ENCODE measurements at places on chromosomes 1 and 21. TPM values are rescaled to one million over a fixed set of nuclear protein-coding genes. Genes with fewer than 3 reads are reported as not detected.
A peak's percentile ranks its signal among the peaks of the same experiment; 100 is the strongest.

- no peaks in the 10 kb centered on the region for H3K27me3 ChIP-seq
- no peak for DNase-seq
- H3K4me1 ChIP-seq = peaks cover 10% of the 10 kb centered on the region
- no peak overlapping the region for H3K4me3 ChIP-seq
Measured at GRCh38 chr1:156612666-156613065, 6.5 kb upstream of the HAPLN2 start.

- no peaks in the 10 kb centered on the region for H3K4me1 ChIP-seq
- DNase-seq = no peak
- no peaks in the 10 kb centered on the region for H3K36me3 ChIP-seq
- H3K27ac ChIP-seq = no peak overlapping the region
- H3K4me3 ChIP-seq = no peak overlapping the region
Measured at GRCh38 chr1:66237042-66237441, 296.9 kb upstream of the SGIP1 start.

DNA sequence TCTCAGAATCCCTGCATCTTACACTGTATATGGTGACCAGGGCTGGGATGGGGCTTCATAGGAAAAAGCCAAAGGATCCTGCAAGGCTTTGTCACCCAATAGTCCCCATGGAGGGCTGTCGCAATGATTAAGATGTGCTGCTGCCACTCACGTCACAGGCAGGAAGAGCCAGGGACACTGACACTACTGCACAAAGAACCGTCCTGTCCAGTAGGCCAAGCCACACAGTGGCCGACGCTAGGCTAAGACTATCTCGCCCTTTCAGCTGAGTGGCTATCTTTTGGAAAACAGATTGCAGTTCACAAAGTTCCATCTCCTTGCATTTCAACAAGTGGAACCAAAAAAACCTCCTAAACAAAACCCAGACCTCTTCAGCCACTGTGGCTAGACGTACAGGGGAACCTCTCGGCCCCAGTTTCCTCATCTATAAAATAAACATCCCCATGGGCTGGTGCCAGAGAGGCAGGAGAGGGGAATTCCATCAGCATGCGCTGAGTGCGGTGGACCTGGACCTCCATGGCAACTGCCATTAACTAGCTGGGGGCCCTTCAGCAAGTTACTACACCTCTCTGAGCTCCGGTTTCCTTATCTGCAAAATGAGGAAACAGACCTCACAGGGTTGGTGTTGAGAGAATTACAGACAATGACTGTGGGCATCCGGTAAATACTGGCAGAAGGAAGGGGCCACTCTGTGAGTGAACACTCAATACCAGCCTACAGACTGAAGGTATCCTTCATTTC lies 8.7 kb downstream of the CAPZB start:
- H3K27ac ChIP-seq = peak overlapping the region; percentile 74
- no peaks in the 10 kb centered on the region for H3K27me3 ChIP-seq
- H3K4me1 ChIP-seq = peaks cover 96% of the 10 kb centered on the region
- peak; percentile 67 for DNase-seq

- H3K4me3 ChIP-seq = no peak overlapping the region
- H3K27ac ChIP-seq = no peak overlapping the region
- no peaks in the 10 kb centered on the region for H3K4me1 ChIP-seq
- H3K36me3 ChIP-seq = no peaks in the 10 kb centered on the region
Measured at GRCh38 chr1:192998536-192998935, 60.6 kb downstream of the UCHL5 start.

DNA sequence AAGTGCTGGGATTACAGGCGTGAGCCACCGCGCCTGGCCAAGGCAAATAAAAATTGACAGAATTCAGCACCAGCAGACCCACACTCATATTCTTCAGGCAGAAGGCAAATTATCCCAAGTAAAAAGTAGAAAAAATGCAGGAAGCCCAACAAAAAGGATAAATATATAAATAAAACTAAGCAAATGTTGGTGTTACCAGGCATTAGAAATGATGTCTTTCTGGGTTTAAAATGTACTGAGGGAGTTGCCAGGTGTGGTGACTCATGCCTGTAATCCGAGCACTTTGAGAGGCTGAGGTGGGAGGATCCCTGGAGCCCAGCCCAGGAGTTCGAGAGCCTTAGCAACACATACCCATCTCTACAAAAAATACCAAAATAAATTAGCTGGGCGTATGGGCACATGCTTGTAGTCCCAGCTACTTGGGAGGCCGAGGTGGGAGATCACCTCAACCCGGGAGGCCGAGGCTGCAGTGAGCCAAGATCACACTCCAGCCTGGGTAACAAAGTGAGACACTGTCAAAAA lies 6.3 kb downstream of the INTS11 start:
- peaks cover 7% of the 10 kb centered on the region for H3K36me3 ChIP-seq
- no peak overlapping the region for H3K27ac ChIP-seq
- H3K27me3 ChIP-seq = no peaks in the 10 kb centered on the region

- H3K27ac ChIP-seq = no peak overlapping the region
- H3K36me3 ChIP-seq = peaks cover 3% of the 10 kb centered on the region
- no peak for DNase-seq
- no peaks in the 10 kb centered on the region for H3K27me3 ChIP-seq
- peaks cover 71% of the 10 kb centered on the region for H3K4me1 ChIP-seq
Measured at GRCh38 chr1:160836981-160837557, 25.6 kb downstream of the CD244 start.

DNA sequence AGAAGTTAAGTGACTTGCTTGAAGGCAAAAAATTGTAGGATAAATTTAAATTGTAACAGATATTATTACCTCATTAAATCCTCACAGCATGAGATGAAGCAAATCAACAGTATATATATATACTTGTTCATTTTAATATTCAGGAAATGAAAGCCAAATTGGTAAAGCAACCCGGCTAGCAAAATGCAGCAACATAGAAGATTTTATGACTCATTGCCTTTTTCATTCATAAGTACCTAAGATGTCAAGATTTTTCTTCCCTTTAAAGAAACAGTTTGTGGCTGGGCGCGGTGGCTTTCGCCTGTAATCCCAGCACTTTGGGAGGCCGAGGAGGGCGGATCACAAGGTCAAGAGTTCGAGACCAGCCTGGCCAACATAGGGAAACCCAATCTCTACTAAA lies 190.5 kb upstream of the NRIP1 start:
- no peak overlapping the region for H3K4me3 ChIP-seq
- H3K27me3 ChIP-seq = no peaks in the 10 kb centered on the region
- no peaks in the 10 kb centered on the region for H3K36me3 ChIP-seq
- no peak overlapping the region for H3K27ac ChIP-seq
- DNase-seq = no peak

- no peaks in the 10 kb centered on the region for H3K36me3 ChIP-seq
- no peak for DNase-seq
- H3K4me3 ChIP-seq = no peak overlapping the region
- H3K27me3 ChIP-seq = no peaks in the 10 kb centered on the region
Measured at GRCh38 chr1:240466509-240466908, 145.4 kb downstream of the GREM2 start.

DNA sequence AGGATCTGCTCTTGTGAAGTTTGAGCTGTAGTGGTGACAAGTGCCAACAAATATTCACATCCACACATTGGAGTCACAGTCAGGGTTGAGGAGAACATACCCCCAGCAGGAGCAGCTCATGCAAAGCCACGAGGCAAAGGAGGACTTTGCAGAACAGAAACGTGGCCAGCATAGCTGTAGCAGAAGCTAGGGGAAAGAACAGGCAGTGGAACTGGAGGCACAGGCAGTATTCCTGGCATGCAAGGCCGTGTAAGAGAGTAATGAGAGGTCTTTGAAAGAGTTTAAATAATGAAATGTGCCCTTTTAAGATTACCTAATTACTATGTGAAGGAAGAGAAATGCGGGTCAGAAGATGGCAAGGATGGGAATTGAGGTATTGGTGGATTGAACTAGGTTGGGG lies 40.9 kb upstream of the IKBKE start:
- H3K27me3 ChIP-seq = no peaks in the 10 kb centered on the region
- DNase-seq = no peak
- H3K27ac ChIP-seq = no peak overlapping the region
- H3K4me3 ChIP-seq = no peak overlapping the region

DNA sequence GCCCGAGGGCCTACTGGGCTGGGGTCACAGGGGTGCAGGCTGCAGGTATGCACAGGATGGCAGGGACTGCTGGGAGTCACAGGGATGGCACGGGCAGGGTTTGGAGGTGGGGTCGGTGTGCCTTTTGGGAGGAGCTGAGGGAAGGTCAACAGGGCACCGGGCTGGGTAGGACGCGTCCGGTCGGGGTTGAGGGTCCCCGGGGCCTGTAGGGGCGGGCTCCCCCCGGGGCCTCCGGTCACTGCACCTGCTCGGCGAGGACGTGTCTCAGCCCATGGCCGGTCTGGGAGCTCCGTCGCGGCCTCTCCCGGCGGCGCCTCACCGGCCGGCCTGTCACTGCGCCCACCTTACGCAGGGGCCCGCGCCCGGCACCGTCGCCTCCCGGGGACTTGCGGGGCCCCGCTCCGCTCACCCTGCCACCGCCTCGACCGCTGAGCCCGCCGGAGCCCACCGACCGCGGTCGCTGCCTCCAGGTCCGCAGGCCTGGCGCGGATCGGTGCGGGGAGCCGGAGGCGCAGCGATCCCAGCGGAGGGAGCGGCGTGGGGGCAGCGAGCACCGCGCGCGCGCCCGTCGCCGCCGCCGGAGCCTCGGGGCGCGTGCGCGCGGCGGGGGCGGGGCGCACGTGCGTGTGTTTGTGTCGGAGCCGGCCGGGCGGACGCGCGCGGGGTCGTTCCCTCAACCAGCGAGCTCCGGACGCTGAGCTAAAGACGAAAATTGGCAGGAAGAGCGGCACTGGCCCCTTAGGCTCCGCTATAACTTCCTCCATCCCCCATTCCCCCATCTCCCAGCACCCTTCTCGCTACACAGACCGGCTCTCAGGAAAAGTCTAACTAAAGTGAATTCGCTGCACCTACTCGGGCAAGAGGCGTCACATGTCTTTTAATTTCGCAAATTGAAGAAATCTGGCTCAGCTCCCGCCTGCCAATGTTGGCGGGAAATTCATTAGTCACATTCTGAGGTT lies at the start of gene AMIGO1:
TSS of gene AMIGO1 (minus strand) at position 552 of the 959 bp plus-strand sequence. CDS start 815 bp downstream, outside the sequence.
- H3K36me3 ChIP-seq = no peaks in the 10 kb centered on the region
- no peaks in the 10 kb centered on the region for H3K27me3 ChIP-seq
- no peak within 1 kb of the TSS for H3K27ac ChIP-seq
- H3K4me1 ChIP-seq = peaks cover 56% of the 10 kb centered on the region
- peak; percentile 47 for DNase-seq

GRCh38 chr1:80448081-80448480 lies 1352.7 kb upstream of the ADGRL2 start:
- H3K4me3 ChIP-seq = no peak overlapping the region
- no peaks in the 10 kb centered on the region for H3K4me1 ChIP-seq
- no peak overlapping the region for H3K27ac ChIP-seq
- no peak for DNase-seq

DNA sequence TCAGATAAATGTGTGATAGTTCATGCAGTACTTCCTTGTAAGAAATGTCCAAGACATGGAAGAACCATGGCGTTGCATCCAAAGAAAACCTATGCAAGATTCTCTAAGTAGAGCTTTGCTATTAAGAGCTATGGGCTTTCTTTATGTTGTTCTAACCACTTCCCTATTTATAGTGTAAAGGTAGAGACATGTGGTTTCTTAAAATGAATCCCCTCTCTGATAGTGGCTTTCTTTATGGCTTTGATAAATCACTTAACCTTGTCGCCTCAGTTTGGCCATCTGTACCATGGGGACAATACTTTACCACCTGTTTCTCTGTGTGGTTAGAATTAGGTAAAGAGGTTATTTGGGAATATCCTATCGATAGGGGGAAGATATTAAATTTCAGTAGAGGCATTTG lies 305.5 kb downstream of the NFIA start:
- H3K27ac ChIP-seq = no peak overlapping the region
- no peaks in the 10 kb centered on the region for H3K4me1 ChIP-seq
- no peak overlapping the region for H3K4me3 ChIP-seq
- H3K27me3 ChIP-seq = no peaks in the 10 kb centered on the region
- no peaks in the 10 kb centered on the region for H3K36me3 ChIP-seq

- H3K27me3 ChIP-seq = peaks cover 22% of the 10 kb centered on the region
- H3K36me3 ChIP-seq = no peaks in the 10 kb centered on the region
- no peak for DNase-seq
Measured at GRCh38 chr1:31241321-31241720, 1.6 kb upstream of the NKAIN1 start.

DNA sequence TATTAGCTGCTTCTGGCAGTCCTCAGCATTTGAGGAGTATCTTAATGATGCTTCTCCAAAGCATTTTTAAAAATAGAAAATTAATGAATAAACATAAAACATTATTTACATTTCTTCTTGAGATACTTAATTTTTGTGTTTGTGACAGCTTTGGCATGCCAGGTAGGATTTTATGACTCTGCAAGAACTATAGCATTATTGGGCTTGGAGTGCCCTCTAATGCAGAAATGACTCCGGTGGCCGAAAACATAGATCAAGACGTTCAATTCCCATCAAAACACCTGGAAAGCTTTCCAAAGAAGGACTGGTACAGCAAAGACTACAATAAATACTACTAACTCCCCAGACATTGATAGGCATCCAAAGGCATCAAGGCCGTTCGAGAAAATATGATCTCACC lies 366.4 kb upstream of the CXADR start:
- H3K27ac ChIP-seq = no peak overlapping the region
- H3K36me3 ChIP-seq = no peaks in the 10 kb centered on the region
- no peak overlapping the region for H3K4me3 ChIP-seq
- DNase-seq = no peak

- peaks cover 30% of the 10 kb centered on the region for H3K36me3 ChIP-seq
- no peak for DNase-seq
- H3K4me1 ChIP-seq = no peaks in the 10 kb centered on the region
Measured at GRCh38 chr1:225979421-225979820, 19.7 kb downstream of the SDE2 start.

DNA sequence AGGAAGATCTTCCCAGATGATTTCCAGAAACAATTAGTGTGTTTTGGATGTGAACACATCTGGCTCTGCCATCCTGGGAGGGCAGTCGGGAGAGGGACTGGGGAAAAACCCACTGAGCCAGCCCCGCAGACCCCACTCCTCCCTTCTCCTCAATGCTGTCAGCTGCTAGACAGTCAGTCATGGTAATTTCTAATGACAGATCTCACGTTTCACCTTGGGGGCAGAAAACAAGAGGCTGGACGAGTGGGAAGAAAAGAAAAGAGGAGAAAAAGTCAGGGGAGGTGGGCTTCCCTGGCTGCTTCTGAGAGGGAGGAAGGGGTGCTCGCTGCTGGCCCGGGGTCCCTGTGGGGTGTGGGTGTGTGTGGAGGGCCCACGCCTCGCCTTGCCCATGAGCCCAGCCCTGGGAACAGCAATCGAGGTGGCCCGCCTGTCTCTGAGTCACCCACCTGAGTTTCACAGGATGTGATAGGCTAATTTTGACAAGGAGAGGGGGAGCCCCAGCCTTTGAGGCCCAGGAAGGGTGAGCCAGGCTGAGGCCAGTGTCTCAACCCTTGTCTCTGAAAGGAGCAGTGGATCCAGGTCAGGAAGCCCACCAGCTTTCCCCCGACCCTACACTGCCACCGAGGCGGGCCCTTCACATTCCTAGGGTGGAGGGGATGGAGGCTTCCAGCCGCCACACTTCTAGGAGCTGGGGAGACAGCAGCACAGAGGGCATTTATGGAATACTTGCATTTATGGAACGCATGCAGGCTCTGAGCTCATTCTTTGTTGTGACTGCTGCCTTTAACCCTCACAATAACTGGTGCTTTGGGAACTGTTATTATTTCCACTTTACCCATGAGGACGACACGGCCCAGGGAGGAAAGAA lies 49.1 kb upstream of the IFNLR1 start:
- H3K36me3 ChIP-seq = no peaks in the 10 kb centered on the region
- no peak for DNase-seq
- H3K27me3 ChIP-seq = no peaks in the 10 kb centered on the region
- no peaks in the 10 kb centered on the region for H3K4me1 ChIP-seq
- H3K27ac ChIP-seq = no peak overlapping the region

Gene SYT11
- total RNA-seq = 22.7 TPM

Gene HSD3B2
- not detected for total RNA-seq

Gene LY9
- total RNA-seq = 16.4 TPM

Gene ACKR1
- total RNA-seq = not detected

Gene TADA1
- total RNA-seq = 18.5 TPM

Gene HPDL
- 41.5 TPM for total RNA-seq

Gene TFF1
- not detected for total RNA-seq

Gene SIPA1L2
- total RNA-seq = 12.2 TPM
